Panc1 (cell line): ENCODE measurements at places on chromosomes 4 and X. TPM values are rescaled to one million over a fixed set of nuclear protein-coding genes. Genes with fewer than 3 reads are reported as not detected.

GRCh38 chr4:55382488-55383003, 13.2 kb upstream of the TMEM165 start:
- peaks cover 17% of the 10 kb centered on the region for H3K4me1 ChIP-seq
- H3K27ac ChIP-seq = no peak overlapping the region
- no peak for DNase-seq
- no peak overlapping the region for H3K4me3 ChIP-seq
- no peaks in the 10 kb centered on the region for H3K27me3 ChIP-seq

- peaks cover 24% of the 10 kb centered on the region for H3K4me1 ChIP-seq
- no peaks in the 10 kb centered on the region for H3K27me3 ChIP-seq
- DNase-seq = no peak
Measured at GRCh38 chr4:186730621-186731020, 7.0 kb upstream of the FAT1 start.

- H3K27ac ChIP-seq = no peak overlapping the region
- no peaks in the 10 kb centered on the region for H3K36me3 ChIP-seq
- H3K4me3 ChIP-seq = no peak overlapping the region
- no peak for DNase-seq
- no peaks in the 10 kb centered on the region for H3K4me1 ChIP-seq
Measured at GRCh38 chrX:21379991-21380390, 5.8 kb downstream of the CNKSR2 start.

GRCh38 chr4:35342833-35343232, 901.5 kb downstream of the ARAP2 start:
- no peaks in the 10 kb centered on the region for H3K36me3 ChIP-seq
- H3K27me3 ChIP-seq = no peaks in the 10 kb centered on the region
- no peak overlapping the region for H3K27ac ChIP-seq
- no peak for DNase-seq

DNA sequence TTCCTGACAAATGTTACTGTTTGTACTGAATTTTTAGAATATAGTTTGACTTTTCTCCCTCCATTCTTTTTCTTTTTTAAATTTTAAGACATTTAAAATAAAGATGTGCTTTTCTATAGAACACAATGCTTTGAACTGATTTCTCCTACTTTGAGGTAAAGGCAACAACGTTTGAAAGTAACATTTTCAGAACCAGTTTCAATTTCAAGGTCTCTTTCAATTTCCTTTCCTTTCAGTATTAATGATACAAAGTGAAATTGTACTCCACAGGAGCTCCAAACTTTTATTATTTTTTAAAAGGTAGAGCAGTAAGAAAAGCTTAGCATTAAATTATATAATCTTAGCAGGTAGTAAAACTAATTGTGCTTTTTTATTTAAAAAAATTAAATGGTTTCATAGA, 54.9 kb downstream of the NDST4 start:
- no peak for DNase-seq
- H3K27ac ChIP-seq = no peak overlapping the region
- no peaks in the 10 kb centered on the region for H3K27me3 ChIP-seq

- no peaks in the 10 kb centered on the region for H3K27me3 ChIP-seq
- no peak overlapping the region for H3K4me3 ChIP-seq
- H3K27ac ChIP-seq = no peak overlapping the region
Measured at GRCh38 chr4:8541981-8542715, 38.0 kb upstream of the GPR78 start.

DNA sequence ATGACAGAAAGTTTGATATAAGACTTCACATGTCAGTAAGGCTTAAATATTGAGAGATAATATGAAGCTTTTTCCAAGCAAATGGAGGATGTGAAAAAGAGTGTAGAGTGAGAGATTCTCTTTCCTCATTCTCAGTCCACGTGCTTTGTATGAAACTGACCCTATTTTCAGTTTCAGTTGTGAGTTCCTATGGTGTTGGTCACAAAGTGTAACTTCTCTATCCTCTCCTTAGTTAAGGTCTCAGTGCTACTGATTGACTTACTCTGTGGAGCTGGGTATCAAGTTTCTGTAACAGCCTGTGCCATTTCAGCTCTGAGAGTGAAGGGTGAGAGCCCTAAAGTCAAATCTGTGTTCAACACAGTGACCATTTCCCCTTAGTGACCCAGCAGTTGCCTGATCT, 277.2 kb downstream of the EPHA5 start:
- H3K27ac ChIP-seq = no peak overlapping the region
- H3K36me3 ChIP-seq = no peaks in the 10 kb centered on the region
- H3K27me3 ChIP-seq = no peaks in the 10 kb centered on the region
- DNase-seq = no peak
- H3K4me3 ChIP-seq = no peak overlapping the region
- no peaks in the 10 kb centered on the region for H3K4me1 ChIP-seq

GRCh38 chr4:121299367-121299766, 81.5 kb downstream of the QRFPR start:
- no peaks in the 10 kb centered on the region for H3K4me1 ChIP-seq
- H3K27ac ChIP-seq = no peak overlapping the region
- no peaks in the 10 kb centered on the region for H3K27me3 ChIP-seq
- H3K4me3 ChIP-seq = no peak overlapping the region
- DNase-seq = no peak
- H3K36me3 ChIP-seq = no peaks in the 10 kb centered on the region

DNA sequence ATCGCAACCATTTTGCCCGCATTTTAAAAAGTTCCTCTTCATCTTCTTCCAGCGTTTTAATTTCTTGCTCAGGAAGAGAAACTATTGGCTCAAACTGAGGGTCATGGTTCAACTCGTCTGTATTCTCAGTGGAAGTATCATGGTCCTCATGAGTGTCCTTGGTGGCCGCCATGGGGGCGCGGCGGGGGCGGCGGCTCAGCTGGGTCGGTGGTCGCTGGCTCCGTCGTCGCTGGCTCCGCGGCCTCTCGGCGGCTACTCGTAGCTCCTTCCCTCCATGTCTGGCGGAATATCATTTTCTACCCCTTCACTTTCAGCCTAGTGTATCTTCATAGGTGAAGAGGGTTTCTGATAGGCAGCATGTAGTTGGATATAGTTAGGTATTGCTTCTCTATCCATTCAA, 492.0 kb upstream of the MAGEB18 start:
- no peak for DNase-seq
- no peaks in the 10 kb centered on the region for H3K27me3 ChIP-seq
- H3K4me3 ChIP-seq = no peak overlapping the region
- no peaks in the 10 kb centered on the region for H3K4me1 ChIP-seq
- H3K27ac ChIP-seq = no peak overlapping the region

- H3K4me3 ChIP-seq = no peak overlapping the region
- H3K27me3 ChIP-seq = no peaks in the 10 kb centered on the region
- H3K4me1 ChIP-seq = no peaks in the 10 kb centered on the region
- H3K27ac ChIP-seq = no peak overlapping the region
- no peaks in the 10 kb centered on the region for H3K36me3 ChIP-seq
Measured at GRCh38 chr4:10334506-10335028, 122.7 kb downstream of the ZNF518B start.

DNA sequence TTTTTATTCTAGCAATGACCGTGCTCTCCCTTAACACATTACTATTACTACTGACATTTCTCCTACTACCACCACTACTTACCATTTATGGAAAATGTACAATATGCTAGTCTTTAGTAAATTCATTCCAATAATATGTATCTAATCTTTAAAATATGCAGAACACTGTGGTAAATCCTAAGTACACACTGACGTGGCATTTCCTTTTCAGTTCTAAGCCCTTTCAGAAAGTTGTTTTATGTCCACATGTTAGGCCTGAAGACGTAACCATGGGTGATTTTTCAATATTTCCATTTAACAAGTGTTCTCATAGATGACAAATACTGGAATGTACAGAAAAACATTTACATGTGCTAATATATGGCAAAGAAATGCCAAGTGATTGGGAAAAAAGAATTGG, 268.6 kb upstream of the SLIT2 start:
- H3K27ac ChIP-seq = no peak overlapping the region
- H3K4me3 ChIP-seq = no peak overlapping the region
- no peaks in the 10 kb centered on the region for H3K27me3 ChIP-seq
- H3K4me1 ChIP-seq = no peaks in the 10 kb centered on the region

DNA sequence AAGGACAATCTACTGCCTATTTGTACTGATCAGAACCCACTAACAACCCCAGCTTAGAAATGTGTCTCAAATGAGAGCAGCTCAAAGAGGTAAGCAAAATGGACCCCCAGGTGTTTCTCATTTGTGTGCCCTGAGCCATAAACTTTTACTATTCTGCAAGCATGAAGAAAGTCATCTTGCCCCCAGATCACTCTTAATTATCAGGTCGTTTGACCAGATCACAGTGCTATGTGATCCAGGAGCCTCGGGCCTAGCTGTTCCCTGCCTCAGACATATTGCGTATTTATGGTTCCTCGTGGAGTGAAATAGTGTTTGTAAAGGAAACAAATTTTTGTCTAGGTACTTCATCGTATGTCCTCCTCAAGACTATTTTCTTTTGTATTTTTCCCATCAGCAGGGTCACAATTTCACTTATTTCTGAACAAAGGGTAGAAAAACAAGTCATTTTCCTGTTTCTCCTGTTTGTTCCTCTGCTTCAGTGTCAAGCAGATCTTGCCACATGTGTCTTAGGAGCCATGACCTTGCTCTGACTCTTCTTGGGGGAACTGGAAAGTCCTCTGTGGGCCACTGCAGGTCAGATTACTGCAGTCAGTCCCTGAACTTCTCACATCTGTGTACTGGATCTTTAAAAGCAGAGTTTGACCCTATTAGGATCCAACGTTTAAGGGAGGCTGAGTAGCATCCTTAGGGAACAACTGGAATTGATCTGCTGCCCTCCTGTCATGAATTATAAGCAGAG, 194.9 kb downstream of the PALLD start:
- H3K4me3 ChIP-seq = no peak overlapping the region
- no peak for DNase-seq
- H3K27me3 ChIP-seq = no peaks in the 10 kb centered on the region
- no peaks in the 10 kb centered on the region for H3K4me1 ChIP-seq

DNA sequence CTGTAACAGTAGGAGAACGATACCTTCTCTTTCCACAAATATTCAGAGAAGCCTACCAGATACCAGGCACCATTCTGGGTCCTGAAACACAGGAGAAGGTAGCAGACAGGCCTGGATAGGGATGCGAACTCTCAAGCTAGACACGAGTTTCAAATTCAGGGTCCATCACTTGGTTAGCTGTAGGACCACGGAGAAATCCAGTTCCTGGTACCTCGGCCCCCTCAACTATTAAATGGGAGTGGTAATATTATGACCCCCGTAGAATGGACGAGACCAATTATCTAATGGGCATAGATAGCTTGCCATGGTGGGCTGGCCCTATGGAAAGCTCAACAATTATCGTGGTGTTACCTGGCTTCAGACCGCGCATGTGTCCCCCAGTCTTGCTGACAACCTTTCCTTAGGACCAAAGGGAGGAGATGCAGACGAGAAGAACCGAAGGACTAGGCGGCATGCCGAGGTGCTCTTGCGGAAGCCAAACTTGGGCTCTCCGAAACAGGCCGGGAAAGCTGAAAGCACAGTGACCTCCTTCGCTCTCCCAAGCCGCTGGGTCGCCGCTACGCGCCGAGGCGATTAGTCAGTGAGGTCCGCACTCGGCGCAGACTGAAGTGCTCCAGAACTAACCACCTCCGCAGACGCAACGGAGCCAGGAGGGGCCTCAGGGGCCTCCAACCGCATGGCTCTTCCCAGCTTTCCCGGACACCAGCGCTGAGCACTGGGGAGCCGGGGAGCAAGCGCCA, 19.6 kb downstream of the NKX3-2 start:
- no peaks in the 10 kb centered on the region for H3K36me3 ChIP-seq
- no peak overlapping the region for H3K27ac ChIP-seq
- H3K4me3 ChIP-seq = no peak overlapping the region
- no peaks in the 10 kb centered on the region for H3K4me1 ChIP-seq
- DNase-seq = no peak

DNA sequence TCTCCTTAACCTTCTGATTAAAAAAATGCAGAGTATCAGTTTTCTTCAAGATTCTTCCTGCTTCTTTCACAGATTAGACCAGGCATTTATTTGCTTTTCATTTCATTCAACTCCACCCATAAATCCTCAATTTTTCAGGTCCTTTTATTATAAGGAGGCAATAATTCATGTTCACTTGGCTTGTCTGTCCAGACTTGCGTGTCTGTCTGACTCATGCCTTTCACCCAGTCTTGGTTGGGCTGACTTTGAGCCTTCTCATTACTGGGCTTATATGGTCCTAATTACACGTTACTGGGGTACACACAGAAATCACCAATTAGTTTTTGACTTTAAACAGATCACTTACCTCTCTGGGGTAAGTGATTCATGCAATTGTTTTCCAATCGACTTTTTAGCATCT, 48.8 kb upstream of the GALNT7 start:
- DNase-seq = no peak
- H3K36me3 ChIP-seq = no peaks in the 10 kb centered on the region
- no peak overlapping the region for H3K27ac ChIP-seq

- no peaks in the 10 kb centered on the region for H3K4me1 ChIP-seq
- H3K27me3 ChIP-seq = 0 out of 2 replicates have a peak, but pooled peaks cover 2% of the 10 kb centered on the region
- no peaks in the 10 kb centered on the region for H3K36me3 ChIP-seq
- H3K27ac ChIP-seq = no peak overlapping the region
- no peak for DNase-seq
Measured at GRCh38 chr4:47933840-47934239, 19.5 kb upstream of the NFXL1 start.

GRCh38 chr4:128635955-128636560, 173.4 kb upstream of the JADE1 start:
- no peak for DNase-seq
- no peaks in the 10 kb centered on the region for H3K4me1 ChIP-seq
- H3K27me3 ChIP-seq = no peaks in the 10 kb centered on the region
- H3K27ac ChIP-seq = no peak overlapping the region
- no peaks in the 10 kb centered on the region for H3K36me3 ChIP-seq

- H3K27ac ChIP-seq = no peak overlapping the region
- no peak overlapping the region for H3K4me3 ChIP-seq
- no peak for DNase-seq
- H3K27me3 ChIP-seq = no peaks in the 10 kb centered on the region
- no peaks in the 10 kb centered on the region for H3K36me3 ChIP-seq
Measured at GRCh38 chrX:65601530-65602220, 65.8 kb upstream of the MSN start.

- H3K36me3 ChIP-seq = no peaks in the 10 kb centered on the region
- no peak for DNase-seq
- H3K4me1 ChIP-seq = no peaks in the 10 kb centered on the region
- H3K27me3 ChIP-seq = no peaks in the 10 kb centered on the region; the same call in 1 of the 2 replicates
Measured at GRCh38 chrX:55056820-55057674, 17.8 kb upstream of the PAGE2B start.

Gene TMEM150C
- total RNA-seq = 1.8 TPM

Gene PAGE4
- total RNA-seq = not detected

Gene CSAG3
- total RNA-seq = 0.26 TPM

Gene F9
- 0.08 TPM for total RNA-seq

Gene C4orf33
- total RNA-seq = 11.4 TPM

Gene SCOC
- 30.2 TPM for total RNA-seq

Gene FHL1
- total RNA-seq = 67.9 TPM

Gene ETDB
- total RNA-seq = not detected

Gene DKK2
- total RNA-seq = not detected

Gene NEIL3
- total RNA-seq = 8.9 TPM
